Posterior cingulate gyrus (tissue), 11 donors: ENCODE measurements at places on chromosomes 2 and 18.

DNA sequence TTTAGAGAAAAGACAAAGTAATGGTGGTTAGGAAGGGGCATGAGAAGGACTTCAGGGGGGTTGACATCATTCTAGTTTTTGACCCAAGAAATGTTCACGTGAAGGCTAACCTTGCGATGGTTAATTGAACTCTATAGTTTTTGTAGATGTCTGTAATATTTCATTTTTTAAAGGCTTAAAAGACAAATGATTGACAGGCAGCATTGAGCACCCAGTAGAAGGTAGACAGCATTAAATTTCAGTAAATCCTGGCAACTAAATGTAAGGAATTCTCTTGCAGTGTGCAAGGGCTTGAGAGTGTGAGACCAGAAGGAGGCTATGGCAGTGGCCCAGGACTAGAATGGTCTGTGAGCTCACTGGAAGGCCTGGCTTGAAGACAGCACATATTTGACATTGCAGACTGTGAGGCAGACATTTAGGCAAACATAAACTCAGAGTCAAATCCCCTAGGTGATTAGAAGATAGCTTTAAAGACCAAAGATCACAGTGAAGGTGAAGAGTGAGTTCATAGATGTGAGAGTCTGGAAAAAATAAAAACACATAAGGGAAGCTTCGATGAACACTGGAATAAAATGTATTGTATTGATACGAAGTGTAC is 100.1 kb upstream of the MAP4K4 start:
- DNase-seq, result no peak

- no peak for DNase-seq
Observed at GRCh38 chr18:31255953-31256352, 62.0 kb upstream of the DSG1 start.

DNA sequence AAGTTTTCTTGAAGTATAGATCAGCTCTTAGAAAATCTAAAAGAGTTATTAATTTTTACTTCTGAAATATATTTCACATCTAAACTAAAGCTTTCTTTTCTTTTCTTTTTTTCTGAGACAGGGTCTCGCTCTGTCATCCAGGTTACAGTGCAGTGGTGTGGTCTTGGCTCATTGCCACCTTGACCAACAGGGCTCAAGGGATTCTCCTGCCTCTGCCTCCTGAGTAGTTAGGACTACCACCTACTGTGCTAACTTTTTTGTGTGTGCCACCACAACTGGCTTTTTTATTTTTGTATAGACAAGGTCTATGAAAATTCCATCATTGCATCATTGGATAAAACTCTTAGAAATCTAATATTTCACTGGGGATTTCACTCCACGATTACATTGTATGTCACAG is 10.0 kb upstream of the ALPG start:
- peak; percentile 3 for DNase-seq

GRCh38 chr18:47054369-47054768 is 18.9 kb upstream of the ELOA2 start:
- no peak for DNase-seq

DNA sequence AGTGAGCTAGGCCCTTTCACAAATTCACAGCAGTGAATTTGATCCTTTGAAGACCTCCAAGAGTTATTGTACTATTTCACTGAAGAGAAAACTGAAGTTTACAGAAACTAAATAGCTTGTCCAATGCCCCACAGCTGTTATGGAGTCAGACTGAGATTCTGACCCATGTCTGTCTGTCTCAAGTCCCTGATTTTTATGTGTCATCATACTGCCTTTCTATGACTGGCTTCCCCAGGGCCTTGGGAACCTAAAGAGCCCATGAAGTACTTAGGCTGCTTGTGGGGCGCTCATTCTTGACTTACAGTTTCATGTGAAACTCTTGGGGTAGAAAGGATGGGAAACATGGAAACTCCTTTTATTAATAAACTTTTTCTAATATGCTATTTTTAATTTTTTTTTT is 107.7 kb downstream of the ATL2 start:
- no peak for DNase-seq

GRCh38 chr2:165431014-165431413 is 38.5 kb upstream of the CSRNP3 start:
- DNase-seq, result no peak

DNA sequence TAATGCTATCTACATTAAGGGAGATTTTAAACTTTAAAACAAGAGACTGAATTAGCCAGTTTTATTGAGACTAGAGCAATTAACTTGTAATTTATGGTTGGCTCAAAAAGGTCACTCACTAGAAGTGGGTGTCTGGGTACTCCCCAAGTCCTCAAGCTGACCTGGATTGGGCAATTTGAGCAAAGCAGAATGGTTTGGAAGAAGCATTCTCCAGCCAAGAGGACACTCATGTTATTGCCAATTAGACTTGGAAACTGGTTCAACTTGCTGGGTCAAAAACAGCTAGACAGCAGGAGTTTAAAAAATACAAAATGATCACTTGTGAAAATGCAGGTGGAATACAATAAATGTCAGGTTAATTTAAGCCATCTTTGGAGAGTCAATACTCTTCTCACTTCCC is 29.5 kb upstream of the MYO1B start:
- DNase-seq, result no peak
